ENCODE measurements at places on chromosomes 4 and X.

DNA sequence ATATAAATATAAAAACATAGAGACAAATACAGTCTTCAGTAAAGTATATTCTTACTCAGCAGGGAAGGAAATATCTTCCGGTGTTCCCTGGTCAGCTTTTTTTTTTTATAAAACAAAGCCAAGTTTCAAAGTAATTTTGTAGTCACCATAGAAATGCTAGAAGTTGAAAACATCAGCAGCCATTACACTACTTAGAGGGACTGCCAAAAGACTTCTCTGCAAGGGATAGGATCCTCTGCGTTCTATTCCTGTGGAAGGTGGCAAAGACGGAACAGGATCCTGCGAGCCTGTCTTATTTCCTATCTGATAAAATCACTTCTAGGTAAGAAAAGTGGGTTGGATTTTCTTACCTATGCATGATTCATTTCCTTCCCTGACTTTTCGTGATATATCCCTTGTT, 19.4 kb downstream of the CLDN22 start:
- DNase-seq: no peak

DNA sequence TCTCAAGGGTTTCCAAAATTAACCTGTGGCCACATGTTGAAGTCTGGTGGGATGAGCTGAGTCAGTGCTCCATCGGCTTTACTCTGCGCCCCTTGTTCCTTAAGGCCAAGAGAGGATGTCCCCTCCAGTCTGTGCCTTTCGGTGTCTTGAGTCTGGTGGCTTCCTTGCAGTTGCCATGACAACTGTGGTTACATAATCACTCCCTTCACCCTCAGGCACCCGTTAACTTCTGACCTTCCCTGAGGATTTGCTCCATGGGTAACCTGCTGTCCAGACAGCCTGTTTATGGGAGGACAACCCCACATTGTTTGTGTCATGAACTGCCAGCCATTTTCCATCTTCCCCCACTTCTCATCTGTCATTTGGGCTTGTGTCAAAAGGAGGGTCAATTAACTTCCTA, 401.1 kb upstream of the LCORL start:
- DNase-seq: no peak

DNA sequence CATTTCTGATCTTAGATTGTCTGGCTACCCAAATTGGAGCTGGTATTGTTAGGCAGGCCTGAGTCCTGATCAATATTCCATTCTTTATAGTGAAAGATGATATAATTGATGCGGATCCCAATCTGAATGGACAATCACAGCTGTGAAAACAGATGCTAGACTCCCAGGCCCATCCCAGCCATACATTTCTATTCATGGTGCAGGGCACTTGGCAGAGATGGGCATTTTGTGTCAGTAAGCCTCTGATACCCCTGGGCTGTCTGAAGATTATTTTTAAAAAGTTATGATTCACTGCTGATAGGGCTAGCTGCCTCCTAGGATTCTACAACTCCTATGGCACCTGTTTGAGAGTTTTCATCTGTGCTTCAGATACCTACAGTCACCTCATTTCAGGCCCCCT, 61.2 kb upstream of the TSPAN7 start:
- no peak for DNase-seq

DNA sequence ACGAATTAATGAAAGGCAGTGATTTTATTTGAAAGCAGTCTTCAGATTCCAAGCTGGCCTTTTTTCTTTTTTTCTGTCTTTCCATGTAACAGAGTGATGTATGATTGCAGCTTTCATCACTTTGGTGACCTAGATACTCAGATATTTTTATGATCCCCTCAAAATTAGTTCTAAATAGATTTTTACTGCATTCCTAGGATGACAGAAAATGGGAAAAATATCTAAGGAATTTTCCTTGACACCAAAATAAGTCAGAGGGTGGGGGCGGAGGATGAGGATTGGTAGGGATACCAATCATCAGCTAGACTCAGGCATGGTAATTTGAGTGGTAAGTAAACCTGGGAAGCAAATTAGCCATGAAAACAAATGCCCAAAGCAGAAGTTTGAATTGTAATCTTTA, 11.9 kb upstream of the HMGB2 start:
- DNase-seq: no peak

- DNase-seq: no peak
Observed at GRCh38 chr4:79235095-79235494, 90.8 kb downstream of the NAA11 start.

DNA sequence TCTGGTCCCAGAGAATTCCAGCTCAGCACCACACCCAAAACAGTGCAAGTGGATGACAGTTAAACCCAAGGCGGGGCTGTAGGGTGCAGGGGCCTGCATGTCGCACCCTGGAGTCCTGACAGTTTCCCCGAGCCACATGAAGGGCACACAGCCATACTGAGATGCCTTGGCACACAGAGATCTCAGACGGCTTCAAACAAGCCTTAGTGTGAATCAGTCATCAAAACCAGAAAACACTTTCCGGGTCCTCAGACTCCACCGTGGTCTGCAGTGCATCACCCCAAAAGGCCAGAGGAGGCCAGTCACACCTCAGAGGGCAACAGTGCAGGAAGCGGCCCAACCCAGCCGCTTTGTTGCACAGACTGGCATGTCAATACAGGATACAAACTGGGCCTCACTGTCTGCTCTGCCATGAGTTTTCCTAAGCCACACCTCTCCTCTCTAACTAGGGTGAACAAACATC, 64.6 kb upstream of the ENPP6 start:
- DNase-seq: no peak

GRCh38 chrX:39609941-39610340, 487.8 kb downstream of the BCOR start:
- DNase-seq: no peak

- DNase-seq: no peak
Observed at GRCh38 chr4:138052806-138053632, 189.1 kb downstream of the SLC7A11 start.

DNA sequence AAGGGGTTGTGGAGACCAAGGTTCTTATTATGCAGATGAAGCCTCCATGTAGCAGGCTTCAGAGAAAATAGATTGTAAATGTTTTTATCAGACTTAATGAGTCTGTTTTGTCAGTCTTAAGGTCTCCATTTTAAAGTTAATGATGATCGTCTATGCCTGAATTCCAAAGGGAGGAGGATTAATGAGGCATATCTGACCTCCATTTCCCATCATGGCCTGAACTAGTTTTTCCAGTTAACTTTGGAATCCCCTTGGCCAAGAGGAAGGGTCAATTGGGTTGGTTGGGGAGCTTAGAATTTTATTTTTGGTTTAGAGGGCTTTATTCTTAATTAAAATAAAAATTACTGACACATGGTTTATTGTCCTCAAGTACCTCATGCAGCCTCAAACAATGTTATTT, 6.9 kb upstream of the PARM1 start:
- no peak for DNase-seq

DNA sequence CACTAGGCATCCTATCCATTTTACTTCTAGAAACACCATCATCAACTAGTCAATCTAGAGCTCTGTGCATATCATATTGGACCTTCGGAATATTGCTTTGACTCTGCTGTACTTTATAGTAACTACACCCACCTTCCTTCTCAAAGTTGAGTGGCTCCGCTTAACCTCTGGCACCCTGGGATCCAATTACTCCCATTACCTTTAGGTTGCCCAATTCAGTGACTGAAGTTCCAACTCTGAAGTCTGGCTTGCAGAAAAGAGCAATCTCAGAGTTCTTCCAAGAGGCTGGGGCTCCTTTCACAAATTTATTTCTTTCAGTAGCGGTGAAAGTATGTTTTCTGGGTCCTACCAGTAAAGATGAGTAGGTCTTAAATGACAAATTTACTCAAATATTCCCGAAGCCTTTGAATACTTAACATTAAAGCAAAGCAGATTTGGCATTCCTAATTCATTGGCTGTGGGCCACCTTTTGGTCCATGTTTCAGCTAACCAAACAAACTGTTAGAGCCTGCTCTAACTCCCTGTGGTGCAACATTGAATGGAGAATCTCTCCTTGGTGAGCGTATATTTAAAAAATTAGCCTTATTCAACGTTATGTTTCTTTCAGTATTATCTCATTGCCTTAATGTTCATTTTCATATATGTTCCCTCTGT, 1215.8 kb downstream of the RAPGEF2 start:
- no peak for DNase-seq

GRCh38 chr4:62252728-62253127, 1052.6 kb downstream of the ADGRL3 start:
- no peak for DNase-seq

- DNase-seq: no peak
Observed at GRCh38 chr4:96431094-96431493, 591.2 kb downstream of the PDHA2 start.

DNA sequence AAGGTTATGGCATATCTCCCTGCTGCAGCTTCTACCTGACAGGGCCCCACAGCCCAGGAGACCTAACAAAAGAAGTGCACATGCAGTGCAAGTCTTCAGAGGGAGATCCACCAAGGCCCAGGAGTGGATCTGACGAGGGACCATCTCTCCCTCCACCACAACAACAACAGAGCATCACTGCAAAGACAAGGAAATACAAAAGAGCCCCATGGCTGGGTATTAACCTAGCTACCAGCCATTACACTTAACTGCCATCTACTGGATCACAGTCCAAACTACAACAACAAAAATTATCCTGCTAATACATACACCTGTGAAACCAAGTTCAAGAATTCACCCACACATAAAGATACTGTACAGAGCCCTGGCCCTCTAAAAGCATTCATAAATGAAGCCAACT, 280.2 kb upstream of the SLC7A11 start:
- no peak for DNase-seq

GRCh38 chrX:87664381-87664780, 146.8 kb downstream of the KLHL4 start:
- no peak for DNase-seq

GRCh38 chr4:2623442-2623841, 87.0 kb downstream of the FAM193A start:
- DNase-seq: no peak

- DNase-seq: no peak
Observed at GRCh38 chr4:26141911-26142638, 178.7 kb upstream of the RBPJ start.

GRCh38 chr4:120144634-120145033, 78.0 kb upstream of the MAD2L1 start:
- DNase-seq: no peak

DNA sequence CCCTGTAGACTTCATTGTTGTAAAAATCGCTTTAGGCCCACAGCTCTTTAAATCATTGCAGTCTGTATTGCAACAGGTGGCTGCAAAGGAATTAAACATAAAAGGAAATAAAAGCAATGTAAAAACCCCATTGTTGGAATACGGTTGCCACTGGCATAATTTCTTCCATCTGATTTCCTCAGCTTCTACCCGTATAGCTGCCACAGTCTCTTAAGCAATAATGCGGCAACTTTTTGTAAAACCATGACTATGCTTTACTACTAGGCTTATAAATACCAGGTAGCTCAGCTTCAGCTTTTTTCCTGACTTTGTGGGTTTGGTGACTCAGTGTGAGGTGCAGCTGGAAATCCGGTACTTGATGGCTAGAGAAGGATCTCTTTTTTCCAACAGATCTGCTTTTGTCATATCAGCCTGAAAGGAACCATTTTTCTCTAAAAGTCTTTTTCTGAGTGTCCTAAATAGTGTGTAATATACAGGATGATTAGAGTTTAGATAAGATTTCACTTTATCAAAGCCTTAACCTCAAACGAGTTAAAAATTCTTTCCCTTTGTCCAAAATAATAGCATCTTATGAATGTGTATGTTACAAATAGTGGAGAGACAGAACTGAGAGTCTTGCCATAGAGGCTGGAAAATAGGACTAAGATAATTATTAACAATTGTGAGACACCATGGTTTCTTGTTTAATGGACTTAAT, 268.0 kb downstream of the ADGRL3 start:
- no peak for DNase-seq

DNA sequence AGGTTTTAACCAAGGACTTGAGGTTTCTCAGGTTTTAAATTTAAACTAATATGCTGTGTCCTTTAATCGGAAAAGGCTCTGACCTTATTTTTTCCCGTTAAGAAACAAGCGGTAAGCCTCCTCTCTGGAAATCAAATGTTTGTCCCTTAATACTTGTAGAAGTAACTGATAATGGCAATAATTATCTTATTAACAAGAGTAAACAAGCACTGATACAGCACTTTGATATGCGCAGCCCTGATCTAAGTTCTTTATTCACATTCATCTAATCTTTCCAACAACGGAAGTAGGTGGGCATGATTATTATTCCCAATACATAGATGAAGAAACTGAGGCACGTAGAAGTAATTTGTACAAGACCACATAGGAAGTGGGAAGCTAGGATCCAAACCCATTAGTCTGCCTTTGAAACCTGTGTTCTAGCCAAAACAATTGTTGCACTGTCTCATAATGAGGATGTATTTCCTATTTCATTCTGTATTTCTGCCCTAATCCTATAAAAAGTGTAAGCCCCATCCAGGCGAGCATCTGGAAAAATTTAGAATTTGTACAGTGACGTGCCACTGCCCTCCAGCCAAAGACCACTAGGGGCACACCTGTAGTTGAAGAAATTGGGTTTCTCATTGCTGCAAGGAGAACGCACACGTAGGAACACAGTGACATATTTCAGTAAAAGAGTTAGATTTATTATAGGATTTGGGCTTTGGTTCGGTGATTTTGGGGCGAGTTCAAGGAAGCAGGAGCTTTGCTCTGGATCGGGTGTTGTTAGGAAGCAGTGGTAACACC, 606 bp downstream of the CXorf58 start:
- DNase-seq: no peak

DNA sequence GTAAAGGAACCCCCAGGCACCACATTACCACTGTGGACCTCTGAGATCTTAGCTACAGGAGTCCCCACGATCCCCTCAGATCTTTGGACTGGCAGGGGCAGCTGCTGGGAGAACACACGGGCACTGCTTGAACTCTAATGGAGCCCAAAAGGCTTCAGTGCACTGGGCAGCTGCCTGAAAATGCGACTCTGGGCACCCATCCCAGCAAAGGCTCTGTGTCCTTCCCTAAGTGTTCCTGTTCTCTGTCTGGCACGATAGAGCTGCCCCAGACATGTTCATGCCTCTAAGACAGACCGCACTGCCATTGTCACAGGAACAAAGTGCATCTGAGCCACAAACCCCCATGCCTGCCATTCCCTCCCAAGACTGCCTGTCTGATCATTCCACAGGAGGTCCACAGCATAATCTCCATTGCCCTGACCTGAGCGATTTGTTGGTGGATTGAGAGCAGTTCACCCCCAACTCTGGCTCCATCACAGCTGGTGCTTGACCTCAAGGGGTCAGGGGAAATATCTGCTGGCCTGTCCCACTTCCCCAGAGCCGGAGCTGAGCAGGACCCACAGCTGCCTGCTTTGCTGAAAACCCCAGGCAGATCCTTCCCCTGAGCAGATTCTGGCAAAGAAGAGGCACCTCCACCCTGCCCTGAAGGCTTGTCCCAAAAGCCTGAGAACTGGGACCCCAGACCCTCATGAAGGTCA, 436.0 kb upstream of the INTU start:
- no peak for DNase-seq

- no peak for DNase-seq
Observed at GRCh38 chrX:37653397-37654085, 32.0 kb upstream of the XK start.

DNA sequence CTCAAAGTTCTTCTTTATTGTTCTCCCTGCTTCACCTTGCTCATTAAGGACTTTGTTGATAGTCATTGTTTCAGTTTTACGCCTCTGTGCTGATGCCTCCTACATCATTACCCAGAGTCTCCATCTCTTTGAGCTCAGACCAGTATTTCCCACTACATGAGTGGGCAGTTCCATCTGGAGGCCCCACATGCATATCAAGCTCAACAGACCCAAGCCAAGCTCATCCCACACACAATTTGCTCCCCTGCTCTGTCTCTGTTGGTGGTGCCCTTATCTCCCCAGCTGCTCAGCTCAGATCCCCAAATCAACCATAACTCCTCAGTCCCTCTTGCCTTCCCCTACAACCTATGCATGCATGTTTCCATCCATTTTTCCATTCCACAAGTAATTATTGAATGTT, 85.1 kb upstream of the EFNB1 start:
- no peak for DNase-seq

GRCh38 chr4:42123071-42123644, 29.3 kb downstream of the BEND4 start:
- no peak for DNase-seq

Measured in stimulated activated naive CD4-positive, alpha-beta T cell (primary cell).